ENCODE measurements at places on chromosomes 3 and 15.

DNA sequence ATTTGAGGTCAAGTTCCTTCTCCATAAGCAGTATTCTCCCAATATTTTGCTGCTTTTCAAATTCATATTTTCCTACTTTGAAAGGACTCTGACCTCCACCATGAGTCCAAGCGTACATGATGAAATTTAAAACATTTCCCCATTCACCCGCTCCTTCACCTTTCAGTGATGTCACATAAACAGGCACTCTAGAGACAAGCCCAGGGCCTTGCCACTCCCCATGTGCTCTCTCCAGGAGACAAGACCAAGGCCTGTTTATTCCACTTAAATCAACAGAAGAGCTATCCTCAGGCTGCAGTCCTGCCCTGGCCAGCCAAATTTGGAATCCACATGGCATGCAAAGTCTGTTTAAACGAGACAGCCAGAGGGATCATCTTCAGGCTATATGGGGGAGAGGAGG is 161.5 kb downstream of the ARRDC4 start:
- H3K27me3 ChIP-seq, result no peaks in the 10 kb centered on the region
- H3K4me3 ChIP-seq, result no peak overlapping the region
- no peaks in the 10 kb centered on the region for H3K4me1 ChIP-seq

DNA sequence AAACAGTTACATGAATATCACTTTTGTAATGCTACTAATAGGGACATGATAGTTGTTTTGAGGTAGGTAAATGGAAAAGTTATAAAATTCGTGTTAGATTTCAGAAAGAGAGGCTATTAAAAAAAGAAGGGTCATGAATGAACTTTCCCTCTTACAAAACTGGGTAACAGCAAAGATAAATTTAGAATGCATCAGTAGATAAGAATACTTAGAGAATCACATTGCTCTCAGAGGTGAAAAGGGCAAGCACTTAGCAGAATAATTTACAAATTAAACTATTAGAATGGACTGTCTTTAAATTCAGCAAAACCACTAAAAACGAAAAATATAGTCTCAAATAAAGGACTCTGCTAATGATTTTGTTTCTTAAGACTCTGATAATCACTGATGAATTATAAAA is 167.2 kb downstream of the PLD1 start:
- peaks cover 4% of the 10 kb centered on the region for H3K36me3 ChIP-seq
- DNase-seq, result no peak
- H3K27ac ChIP-seq, result no peak overlapping the region
- no peak overlapping the region for H3K4me3 ChIP-seq
- H3K27me3 ChIP-seq, result no peaks in the 10 kb centered on the region

DNA sequence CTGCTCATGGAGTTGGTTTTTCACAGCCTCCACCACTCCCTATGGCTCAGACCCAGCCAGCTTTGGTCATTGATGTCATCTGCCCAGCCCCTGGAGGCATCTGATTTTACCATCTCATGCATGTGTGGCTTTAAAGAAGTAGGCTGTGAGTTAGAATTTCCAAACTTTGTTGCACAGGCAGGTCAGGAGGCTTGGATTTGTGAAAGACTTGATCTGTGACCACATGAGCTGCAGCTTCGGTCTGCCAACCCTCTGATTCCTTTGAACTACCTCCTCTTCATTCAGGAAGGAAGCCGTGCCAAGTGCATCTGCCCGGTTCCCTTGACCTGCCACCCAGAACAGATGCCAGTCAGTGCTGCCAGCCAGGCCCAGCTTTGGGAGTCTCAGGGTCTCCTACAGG is 9.2 kb downstream of the CTXND1 start:
- H3K27ac ChIP-seq, result no peak overlapping the region
- no peaks in the 10 kb centered on the region for H3K4me1 ChIP-seq
- no peaks in the 10 kb centered on the region for H3K36me3 ChIP-seq
- no peak for DNase-seq

- no peaks in the 10 kb centered on the region for H3K4me1 ChIP-seq
- no peaks in the 10 kb centered on the region for H3K27me3 ChIP-seq
- no peak for DNase-seq
Measured at GRCh38 chr15:96217983-96218382, 112.5 kb upstream of the NR2F2 start.

- no peaks in the 10 kb centered on the region for H3K27me3 ChIP-seq
- no peak overlapping the region for H3K4me3 ChIP-seq
- H3K36me3 ChIP-seq, result no peaks in the 10 kb centered on the region
- no peak overlapping the region for H3K27ac ChIP-seq
Measured at GRCh38 chr15:80464951-80465625, 60.9 kb downstream of the ARNT2 start.

DNA sequence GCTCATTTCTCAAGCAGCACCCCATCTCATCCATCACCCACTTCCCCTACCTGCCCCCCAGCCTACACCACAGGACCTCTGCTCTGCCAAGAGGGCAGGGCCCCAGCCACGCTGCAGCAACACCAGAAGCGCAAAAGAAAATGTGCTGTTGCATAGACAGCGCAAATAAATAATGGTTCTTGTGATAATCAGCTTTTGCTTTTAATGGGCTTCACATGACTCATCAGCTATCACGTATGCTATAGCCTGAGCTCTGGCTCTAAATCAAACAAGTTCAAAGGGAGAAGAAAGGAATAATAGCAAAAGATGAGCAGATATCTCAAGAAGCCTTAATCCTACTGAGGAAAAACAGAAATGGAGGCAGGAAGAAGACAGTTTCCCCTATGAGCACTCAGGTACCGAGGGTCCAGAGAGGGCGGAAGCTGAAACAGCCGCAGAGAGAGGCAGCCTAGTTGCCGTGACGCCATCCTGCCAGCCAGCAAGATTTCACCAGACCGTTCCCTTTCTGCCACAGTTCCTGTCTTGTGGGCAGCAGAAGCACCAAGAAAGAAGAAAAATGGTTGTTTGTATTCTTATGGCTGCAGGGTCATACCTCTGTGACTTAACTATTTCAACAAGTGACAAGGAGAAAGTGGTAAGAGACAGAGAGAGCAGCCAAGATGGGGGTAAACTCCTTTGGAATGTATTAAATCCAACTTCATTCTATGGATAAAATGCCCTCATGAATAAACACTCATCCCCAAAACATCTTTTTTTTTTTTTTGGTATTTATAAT is 22.0 kb downstream of the RAB27A start:
- peak; percentile 24 for DNase-seq
- no peaks in the 10 kb centered on the region for H3K27me3 ChIP-seq

GRCh38 chr3:174247687-174248152 is 611.4 kb upstream of the NAALADL2 start:
- H3K36me3 ChIP-seq, result no peaks in the 10 kb centered on the region
- no peak overlapping the region for H3K4me3 ChIP-seq
- no peaks in the 10 kb centered on the region for H3K27me3 ChIP-seq
- peaks cover 13% of the 10 kb centered on the region for H3K4me1 ChIP-seq

GRCh38 chr15:42712584-42712983 is 24.3 kb downstream of the CDAN1 start:
- no peak for DNase-seq
- no peaks in the 10 kb centered on the region for H3K27me3 ChIP-seq
- H3K4me1 ChIP-seq, result no peaks in the 10 kb centered on the region

GRCh38 chr3:115402651-115403050 is 220.7 kb upstream of the GAP43 start:
- no peaks in the 10 kb centered on the region for H3K36me3 ChIP-seq
- H3K4me1 ChIP-seq, result no peaks in the 10 kb centered on the region
- DNase-seq, result no peak
- peak overlapping the region; percentile 80 for H3K27ac ChIP-seq
- no peak overlapping the region for H3K4me3 ChIP-seq

- no peak overlapping the region for H3K27ac ChIP-seq
- no peak overlapping the region for H3K4me3 ChIP-seq
- H3K4me1 ChIP-seq, result no peaks in the 10 kb centered on the region
- DNase-seq, result no peak
Measured at GRCh38 chr3:142850395-142851023, 38.4 kb downstream of the PCOLCE2 start.

- DNase-seq, result no peak
- H3K27ac ChIP-seq, result no peak overlapping the region
- no peak overlapping the region for H3K4me3 ChIP-seq
- H3K27me3 ChIP-seq, result no peaks in the 10 kb centered on the region
Measured at GRCh38 chr3:26668171-26668570, 45.6 kb downstream of the LRRC3B start.

- H3K36me3 ChIP-seq, result no peaks in the 10 kb centered on the region
- no peaks in the 10 kb centered on the region for H3K4me1 ChIP-seq
- H3K27ac ChIP-seq, result no peak overlapping the region
Measured at GRCh38 chr3:78353231-78353630, 1313.3 kb downstream of the ROBO2 start.

- H3K27ac ChIP-seq, result no peak overlapping the region
- DNase-seq, result no peak
- no peaks in the 10 kb centered on the region for H3K36me3 ChIP-seq
- no peaks in the 10 kb centered on the region for H3K27me3 ChIP-seq
- no peaks in the 10 kb centered on the region for H3K4me1 ChIP-seq
Measured at GRCh38 chr3:26915208-26915607, 292.6 kb downstream of the LRRC3B start.

GRCh38 chr3:190892395-190892902 is 30.0 kb upstream of the GMNC start:
- no peaks in the 10 kb centered on the region for H3K36me3 ChIP-seq
- H3K4me3 ChIP-seq, result no peak overlapping the region
- no peaks in the 10 kb centered on the region for H3K4me1 ChIP-seq
- DNase-seq, result no peak
- H3K27ac ChIP-seq, result no peak overlapping the region

GRCh38 chr3:147458995-147459704 is 50.0 kb downstream of the ZIC1 start:
- H3K27me3 ChIP-seq, result no peaks in the 10 kb centered on the region
- DNase-seq, result no peak
- H3K36me3 ChIP-seq, result no peaks in the 10 kb centered on the region
- H3K4me3 ChIP-seq, result no peak overlapping the region
- H3K27ac ChIP-seq, result no peak overlapping the region

- H3K27ac ChIP-seq, result no peak overlapping the region
- H3K4me3 ChIP-seq, result no peak overlapping the region
- H3K36me3 ChIP-seq, result no peaks in the 10 kb centered on the region
Measured at GRCh38 chr3:180657094-180657493, 22.2 kb downstream of the CCDC39 start.

DNA sequence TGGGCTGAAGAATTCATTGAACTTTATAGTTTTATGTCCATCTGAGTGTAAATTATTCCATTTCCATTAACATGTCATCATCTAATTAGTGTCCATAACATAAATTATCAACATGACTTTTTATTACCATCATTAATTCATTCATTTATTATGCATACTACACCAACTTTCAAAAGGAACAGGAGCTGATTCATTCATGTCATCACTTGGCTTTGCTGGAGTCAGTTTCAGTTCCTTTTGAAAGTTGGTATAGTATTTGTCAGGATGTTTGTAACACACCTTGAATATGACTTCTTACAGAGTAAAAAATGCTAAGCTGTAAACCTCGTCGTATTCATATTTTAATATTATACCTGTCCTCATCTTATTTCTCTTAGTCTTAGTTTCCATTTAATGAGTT is 298.0 kb upstream of the RBMS3 start:
- no peaks in the 10 kb centered on the region for H3K27me3 ChIP-seq
- no peaks in the 10 kb centered on the region for H3K4me1 ChIP-seq
- no peaks in the 10 kb centered on the region for H3K36me3 ChIP-seq
- no peak overlapping the region for H3K4me3 ChIP-seq
- no peak for DNase-seq
- H3K27ac ChIP-seq, result no peak overlapping the region

- no peaks in the 10 kb centered on the region for H3K36me3 ChIP-seq
- DNase-seq, result no peak
- no peaks in the 10 kb centered on the region for H3K27me3 ChIP-seq
- H3K4me1 ChIP-seq, result no peaks in the 10 kb centered on the region
- no peak overlapping the region for H3K4me3 ChIP-seq
Measured at GRCh38 chr3:164903820-164904451, 174.4 kb downstream of the SI start.

GRCh38 chr3:65118912-65119499 is 431.2 kb upstream of the ADAMTS9 start:
- no peaks in the 10 kb centered on the region for H3K4me1 ChIP-seq
- no peak for DNase-seq
- H3K4me3 ChIP-seq, result no peak overlapping the region
- no peak overlapping the region for H3K27ac ChIP-seq
- no peaks in the 10 kb centered on the region for H3K27me3 ChIP-seq
- no peaks in the 10 kb centered on the region for H3K36me3 ChIP-seq

DNA sequence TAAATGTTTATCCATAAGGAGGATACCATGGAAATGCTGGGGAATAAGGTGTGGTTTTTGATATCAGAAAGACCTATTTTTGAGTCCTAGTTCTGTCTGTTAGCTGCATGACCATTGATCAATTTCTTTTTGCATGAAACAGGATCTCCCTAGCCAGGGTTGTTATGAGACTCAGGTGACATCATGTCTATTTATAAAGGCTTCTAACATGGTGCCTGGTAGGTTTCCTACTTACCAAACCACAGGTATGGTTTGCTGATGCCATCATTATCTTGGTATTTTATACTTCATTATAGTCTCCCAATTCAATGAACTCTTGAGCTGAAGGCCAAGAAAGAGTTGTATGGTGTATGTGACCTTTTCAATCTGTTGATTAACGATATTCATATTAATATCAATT is 144.0 kb downstream of the CLSTN2 start:
- no peak overlapping the region for H3K4me3 ChIP-seq
- no peaks in the 10 kb centered on the region for H3K36me3 ChIP-seq
- no peak overlapping the region for H3K27ac ChIP-seq

GRCh38 chr15:92819278-92820235 is 80.6 kb upstream of the CHD2 start:
- H3K27ac ChIP-seq, result peak overlapping the region; percentile 81
- peak overlapping the region; percentile 54 for H3K4me3 ChIP-seq
- H3K27me3 ChIP-seq, result no peaks in the 10 kb centered on the region
- DNase-seq, result no peak

- H3K27ac ChIP-seq, result no peak overlapping the region
- no peak for DNase-seq
- no peaks in the 10 kb centered on the region for H3K36me3 ChIP-seq
- no peaks in the 10 kb centered on the region for H3K27me3 ChIP-seq
- H3K4me3 ChIP-seq, result no peak overlapping the region
- no peaks in the 10 kb centered on the region for H3K4me1 ChIP-seq
Measured at GRCh38 chr3:193317682-193318300, 60.8 kb downstream of the ATP13A5 start.

DNA sequence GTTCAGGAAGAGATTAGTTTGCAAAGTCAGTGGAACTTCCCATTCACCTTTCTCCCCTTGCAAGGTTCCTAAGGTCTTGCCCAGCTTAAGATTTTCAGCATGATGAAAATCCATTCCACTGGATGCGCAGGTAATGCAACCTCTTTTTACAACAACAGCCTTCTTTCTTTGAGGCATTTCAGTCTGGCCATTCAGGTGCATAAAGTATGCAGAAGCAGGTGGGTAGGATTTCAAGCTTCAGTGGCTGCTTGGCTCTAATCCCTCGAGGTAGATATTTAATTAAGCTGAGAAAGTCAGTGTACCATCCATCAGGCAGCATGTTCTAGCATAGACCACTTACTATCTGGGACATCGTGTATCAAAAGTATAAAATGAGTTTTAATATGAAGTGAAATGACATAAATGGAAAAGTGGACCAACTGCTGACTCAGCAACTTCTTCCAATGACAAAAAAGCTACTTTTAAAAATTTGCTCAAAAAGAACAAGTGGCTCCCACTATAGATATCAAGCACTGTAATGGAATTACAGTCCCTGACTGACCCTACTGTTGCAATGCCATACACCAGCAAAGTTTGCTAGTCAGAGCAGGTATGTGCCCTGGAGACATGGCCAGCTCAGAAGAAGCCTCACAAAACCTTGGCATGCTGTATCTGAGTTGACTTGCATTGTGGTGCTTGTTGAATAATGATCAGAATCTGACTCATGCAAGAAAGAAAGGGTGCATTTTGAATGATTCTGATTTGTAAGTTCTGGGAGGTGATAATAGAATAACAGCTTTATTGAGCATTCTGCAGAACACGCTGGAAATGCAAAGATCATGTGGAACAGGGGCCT is 459.9 kb upstream of the MCTP2 start:
- H3K4me3 ChIP-seq, result no peak overlapping the region
- no peak overlapping the region for H3K27ac ChIP-seq
- H3K27me3 ChIP-seq, result no peaks in the 10 kb centered on the region
- no peak for DNase-seq
- no peaks in the 10 kb centered on the region for H3K36me3 ChIP-seq
- no peaks in the 10 kb centered on the region for H3K4me1 ChIP-seq
